Endothelial cell of coronary artery (primary cell): ENCODE measurements at places on chromosomes 2 and 18. TPM values are rescaled to one million over a fixed set of nuclear protein-coding genes. Genes with fewer than 3 reads are reported as not detected.

Gene SERPINB7
- total RNA-seq = not detected in 2 replicates

Gene CYTIP
- total RNA-seq = not detected in 2 replicates

Gene MBD1
- total RNA-seq = 47.3 and 77.2 TPM in 2 replicates

Gene PRSS56
- not detected in 2 replicates for total RNA-seq

Gene RGPD3
- total RNA-seq = 0.09 and 0.19 TPM in 2 replicates

Gene SLC11A1
- under 0.01 and 0.19 TPM in 2 replicates for total RNA-seq

Gene SAG
- not detected in 2 replicates for total RNA-seq

Gene RAPGEF4
- 5.9 and 6.2 TPM in 2 replicates for total RNA-seq

Gene SPEG
- total RNA-seq = 0.63 and 4.2 TPM in 2 replicates

Gene CTIF
- 16.5 and 28.5 TPM in 2 replicates for total RNA-seq

Gene DSG4
- not detected in 2 replicates for total RNA-seq

Gene NT5C1B
- not detected in 2 replicates for total RNA-seq

Gene FAM237A
- not detected in 2 replicates for total RNA-seq

Gene MTCL1
- total RNA-seq = 20.5 and 43.0 TPM in 2 replicates

Gene CHRND
- total RNA-seq = not detected in 2 replicates

Gene LRATD1
- 0.19 and 0.27 TPM in 2 replicates for total RNA-seq

Gene UGGT1
- total RNA-seq = 68.1 and 72.9 TPM in 2 replicates

Gene EHBP1
- 19.6 and 36.5 TPM in 2 replicates for total RNA-seq

Gene CXCR1
- total RNA-seq = not detected in 2 replicates

Gene LYPD1
- total RNA-seq = 45.7 and 104 TPM in 2 replicates

Gene COL3A1
- total RNA-seq = 0.99 and 245 TPM in 2 replicates

Gene PTPRN
- total RNA-seq = not detected in 2 replicates

Gene TUBB8B
- total RNA-seq = not detected in 2 replicates

Gene ANKRD62
- total RNA-seq = not detected in 2 replicates

Gene RGPD8
- 10.2 and 21.5 TPM in 2 replicates for total RNA-seq

Gene CCDC102B
- 2.5 and 2.9 TPM in 2 replicates for total RNA-seq

Gene HOXD13
- total RNA-seq = not detected in 2 replicates

Gene SPRED2
- total RNA-seq = 1.5 and 2.7 TPM in 2 replicates

Gene IL37
- not detected in 2 replicates for total RNA-seq

Gene LRRC30
- total RNA-seq = not detected in 2 replicates

Gene AP1S3
- 3.2 and 7.7 TPM in 2 replicates for total RNA-seq

Gene IGFBP5
- 0.45 and 52.9 TPM in 2 replicates for total RNA-seq

Gene ITPRIPL1
- 0.75 and 0.99 TPM in 2 replicates for total RNA-seq

Gene CCDC138
- total RNA-seq = 5.8 and 7.2 TPM in 2 replicates

Gene SLC9A4
- total RNA-seq = not detected in 2 replicates

Gene BARD1
- 13.6 and 32.6 TPM in 2 replicates for total RNA-seq

Gene LRP2
- under 0.01 TPM in 1 of 2 replicates, not detected in the other for total RNA-seq

Gene DYNAP
- total RNA-seq = not detected in 2 replicates

Gene QPCT
- 16.7 and 17.5 TPM in 2 replicates for total RNA-seq

Gene DYSF
- total RNA-seq = 87.3 and 142 TPM in 2 replicates
